ENCODE measurements at places on chromosomes 13 and 19.

- no peak for DNase-seq
Observed at GRCh38 chr13:97339019-97339987, 94.7 kb upstream of the RAP2A start.

DNA sequence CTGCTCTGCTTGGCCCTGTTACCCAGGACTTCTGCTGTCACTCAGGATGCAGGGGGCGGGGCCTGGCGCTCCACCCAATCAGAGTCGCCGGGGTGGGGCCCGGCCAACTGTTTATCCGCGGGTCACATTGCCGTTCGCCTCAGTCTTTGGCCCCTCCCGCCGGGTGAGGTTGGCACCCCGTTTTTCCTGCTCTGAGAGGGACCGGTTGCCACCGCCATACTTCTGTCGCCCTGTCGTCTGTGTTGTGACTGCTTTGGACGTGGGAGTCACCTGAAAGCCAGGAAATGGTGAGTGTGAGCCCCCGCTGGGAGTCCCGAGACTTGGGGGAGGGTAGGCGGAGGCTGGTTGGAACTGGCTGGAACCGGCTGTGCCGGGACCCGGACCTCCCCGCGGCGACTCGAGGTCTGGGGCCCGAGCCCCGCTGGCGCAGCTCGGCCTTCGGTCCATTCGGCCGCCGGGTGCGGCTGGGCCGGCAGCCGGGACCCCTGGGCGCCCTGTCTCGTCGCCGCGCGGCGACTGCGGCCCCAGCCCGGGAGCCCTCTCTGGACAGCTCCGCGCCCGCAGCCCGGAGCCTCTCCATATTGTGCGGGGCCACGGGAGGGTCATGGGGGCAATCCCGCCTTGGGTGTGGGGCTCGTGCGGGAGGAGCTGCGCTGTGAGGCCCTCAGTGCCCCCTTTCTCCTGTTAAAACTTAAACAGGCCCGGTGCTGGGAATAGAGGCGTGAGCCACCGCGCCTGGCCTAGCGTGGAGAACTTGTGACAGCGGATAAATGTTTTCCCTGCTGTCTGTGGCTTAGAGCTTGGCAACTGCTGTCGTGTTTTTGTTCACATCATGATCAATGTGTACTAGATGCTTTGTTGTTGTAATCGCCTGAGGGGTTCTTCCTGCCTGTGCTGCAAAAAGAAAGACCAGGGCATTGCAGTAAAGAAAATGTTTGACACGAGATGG, at the start of gene ZNF844:
Gene ZNF844, plus strand, starts transcription at position 142 of the 949 bp plus-strand sequence. Its CDS starts 143 bp downstream, at position 285.
- peak; percentile 92 for DNase-seq

DNA sequence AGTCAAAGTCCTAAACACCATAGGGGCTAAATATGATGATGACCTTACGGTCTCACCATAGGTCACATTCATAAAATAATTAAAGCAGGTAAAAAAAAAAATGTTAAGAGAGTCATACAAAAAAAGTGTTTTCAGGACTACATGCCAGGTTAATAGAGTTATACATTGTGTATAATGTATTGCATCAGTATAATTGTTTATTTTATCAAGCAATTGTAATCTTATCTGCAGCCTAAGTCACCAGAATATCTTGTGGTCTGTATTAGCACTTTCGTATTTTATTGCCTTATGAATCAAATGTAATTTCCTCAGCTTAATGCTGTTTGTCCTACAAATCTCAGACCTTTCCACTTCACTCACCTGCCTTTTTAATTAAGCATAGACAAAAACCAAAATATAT, 972.9 kb upstream of the PCDH20 start:
- no peak for DNase-seq

GRCh38 chr19:57052081-57052480, 67.7 kb upstream of the USP29 start:
- DNase-seq, result no peak

GRCh38 chr19:18491995-18492953, 29.6 kb downstream of the ELL start:
- no peak for DNase-seq

DNA sequence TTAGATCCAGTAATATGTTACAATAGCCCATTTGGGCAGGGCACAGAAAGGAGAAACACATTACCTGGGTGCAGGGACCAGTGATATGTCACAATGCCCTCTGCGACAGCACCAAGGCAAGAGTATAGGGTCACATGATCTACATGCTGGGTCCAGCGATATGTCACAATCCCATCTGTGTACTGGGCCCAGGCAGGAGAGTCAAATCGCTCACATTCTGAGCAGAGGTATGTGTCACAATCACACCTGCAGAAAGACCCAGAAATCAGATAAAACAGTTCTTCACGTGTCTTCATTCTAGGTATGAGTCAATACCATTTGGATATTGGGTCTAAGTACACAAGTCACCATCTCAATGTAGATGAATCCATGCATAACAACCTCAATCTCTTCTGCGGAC, 7.1 kb upstream of the ZNF43 start:
- no peak for DNase-seq

DNA sequence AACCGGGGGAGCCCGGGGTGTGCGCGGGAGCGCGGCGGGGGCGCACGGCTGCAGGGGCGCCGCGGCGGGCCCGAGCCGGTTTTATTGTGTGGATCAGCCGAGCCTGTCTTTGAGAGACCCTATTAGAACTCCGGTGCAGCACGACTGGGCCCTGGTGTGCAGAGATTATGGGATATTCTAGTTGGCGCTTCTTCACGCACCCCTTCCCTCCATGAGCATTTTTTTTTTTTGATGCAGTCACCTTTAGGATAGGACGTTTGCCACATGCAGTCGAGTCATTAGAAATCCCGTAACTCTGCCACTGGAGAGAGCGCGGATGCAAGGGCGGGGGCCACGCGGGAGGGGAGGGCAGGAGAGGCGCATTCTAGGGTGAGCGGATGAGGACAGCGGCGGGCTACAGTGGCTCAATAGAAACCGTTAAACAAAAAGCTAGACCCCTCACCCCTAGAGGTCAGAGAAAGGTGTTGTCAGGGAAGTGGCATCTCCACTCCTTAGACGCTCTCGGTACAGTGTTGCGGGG, 3.7 kb downstream of the FGF9 start:
- DNase-seq, result no peak

DNA sequence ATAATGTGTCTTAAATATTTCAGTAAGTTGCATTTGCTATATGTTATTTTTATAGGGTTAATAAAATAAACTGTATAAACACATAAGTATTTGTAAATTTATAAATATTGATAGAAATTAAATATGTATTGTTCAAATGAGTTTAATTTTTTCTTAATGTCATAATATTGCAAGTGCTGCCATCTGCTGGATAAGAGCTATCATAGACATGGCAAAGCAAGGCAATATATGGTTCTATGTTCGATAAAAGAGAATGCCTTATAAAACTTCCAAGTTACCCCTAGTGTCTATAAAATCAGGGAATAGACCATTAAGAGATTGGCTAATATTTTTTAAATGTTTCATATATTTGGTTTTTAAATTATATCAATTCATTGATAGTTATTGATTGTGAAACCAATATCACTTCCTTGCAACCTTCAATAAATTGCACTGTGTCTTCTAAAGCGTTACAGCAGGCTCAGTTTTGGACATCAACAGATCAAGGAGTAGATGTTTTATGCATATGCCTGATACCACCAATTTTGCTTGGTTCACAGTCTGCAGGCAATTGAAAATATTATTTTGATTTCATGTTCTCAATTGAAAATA, 29.0 kb upstream of the SLITRK6 start:
- no peak for DNase-seq

DNA sequence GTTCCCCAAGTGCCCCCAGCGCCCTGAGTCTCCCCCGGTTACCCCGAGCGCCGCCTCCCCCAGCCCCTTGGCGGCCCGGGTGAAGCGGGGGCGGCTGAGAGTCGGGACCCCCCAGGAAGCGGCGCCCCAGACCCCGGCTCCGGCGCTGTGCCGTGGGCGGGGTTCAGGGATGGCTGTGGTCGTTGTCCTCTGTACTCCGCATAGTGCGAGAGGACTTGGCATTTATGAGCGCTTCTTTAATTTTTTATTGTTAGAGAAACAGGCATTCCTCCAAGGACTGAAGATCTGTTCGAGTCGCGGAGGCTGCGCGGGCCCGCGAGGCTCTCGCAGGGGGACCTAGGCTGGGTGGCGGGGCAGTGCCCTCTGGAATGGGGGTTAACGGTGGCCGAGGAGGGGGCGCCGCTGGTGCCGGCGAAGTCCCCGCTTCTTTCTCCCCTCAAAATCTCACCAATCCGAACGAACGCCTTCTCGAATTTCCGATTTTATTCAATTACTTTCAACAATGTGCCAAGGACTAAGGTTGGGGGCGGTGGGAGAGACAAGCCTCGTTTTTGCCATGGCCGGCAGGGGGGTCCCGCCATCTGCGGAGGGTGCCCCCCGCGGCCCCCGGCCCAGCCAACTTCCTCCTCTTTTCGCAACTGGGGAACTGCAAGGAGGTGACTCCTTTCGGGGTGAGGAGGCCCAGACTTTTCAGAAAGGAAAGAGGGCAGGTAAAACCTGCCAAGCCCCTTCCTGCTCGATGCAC, 596 bp upstream of the GJB2 start:
- no peak for DNase-seq

DNA sequence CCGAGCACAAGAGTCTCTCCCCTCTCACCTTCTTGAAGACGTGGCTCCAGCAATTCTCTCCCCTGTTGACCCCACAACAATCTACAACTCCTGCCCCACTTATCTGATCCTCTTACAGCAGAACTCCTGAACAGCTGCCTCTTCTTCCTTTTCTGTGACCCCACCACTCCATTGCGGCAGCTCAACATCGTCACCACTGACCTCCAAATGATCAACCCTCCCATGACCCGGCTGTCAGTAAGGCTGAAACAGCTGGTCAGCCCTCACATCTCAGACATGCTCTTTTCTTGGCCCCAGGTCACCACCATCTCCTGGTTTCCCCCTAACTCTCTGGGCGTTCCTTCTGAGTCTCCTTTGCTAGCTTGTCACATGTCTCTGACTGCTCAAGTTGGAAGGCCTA, 1.8 kb downstream of the EXOSC5 start:
- no peak for DNase-seq
